ENCODE measurements at places on chromosomes 12 and 14.

DNA sequence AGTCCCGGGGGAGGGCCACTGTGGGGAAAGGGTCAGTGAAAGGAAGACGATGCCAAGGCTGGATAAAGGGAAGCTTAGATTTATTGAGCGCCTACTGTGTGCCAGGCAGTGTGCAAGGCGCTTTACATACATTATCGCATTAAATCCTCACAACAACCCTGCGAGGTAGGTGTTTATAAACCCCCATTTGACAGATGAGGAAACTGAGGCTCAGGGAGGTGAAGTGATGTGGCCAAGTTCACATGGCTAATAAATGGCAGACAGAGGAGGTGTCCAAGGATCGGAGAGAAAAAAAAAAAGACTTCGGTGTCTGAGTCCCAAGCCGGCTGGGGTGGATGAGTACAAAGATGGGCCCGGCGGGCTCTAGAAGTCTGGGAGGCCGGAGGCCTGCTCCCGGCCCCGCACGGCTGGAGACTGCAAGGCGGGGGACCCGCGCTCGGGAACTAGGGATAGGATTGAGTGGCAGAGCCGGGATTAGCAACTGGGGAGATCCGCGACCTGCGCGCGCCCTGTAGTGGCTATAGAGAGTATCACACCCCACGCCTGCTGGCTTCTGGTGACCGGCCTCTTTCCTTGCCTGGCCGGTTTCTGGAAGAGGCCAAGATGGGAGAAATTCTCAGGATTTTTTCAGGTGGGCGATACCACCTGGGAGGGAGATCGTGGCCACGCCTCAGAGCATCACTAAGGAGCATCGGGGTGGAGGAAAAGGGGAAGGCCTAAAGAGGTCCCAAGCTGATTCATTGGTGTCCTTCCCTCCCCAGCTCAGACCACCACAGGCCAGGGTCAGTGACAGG lies 3.9 kb downstream of the DDN start:
- DNase-seq, result no peak

GRCh38 chr12:5403411-5403810 lies 28.5 kb upstream of the NTF3 start:
- no peak for DNase-seq

DNA sequence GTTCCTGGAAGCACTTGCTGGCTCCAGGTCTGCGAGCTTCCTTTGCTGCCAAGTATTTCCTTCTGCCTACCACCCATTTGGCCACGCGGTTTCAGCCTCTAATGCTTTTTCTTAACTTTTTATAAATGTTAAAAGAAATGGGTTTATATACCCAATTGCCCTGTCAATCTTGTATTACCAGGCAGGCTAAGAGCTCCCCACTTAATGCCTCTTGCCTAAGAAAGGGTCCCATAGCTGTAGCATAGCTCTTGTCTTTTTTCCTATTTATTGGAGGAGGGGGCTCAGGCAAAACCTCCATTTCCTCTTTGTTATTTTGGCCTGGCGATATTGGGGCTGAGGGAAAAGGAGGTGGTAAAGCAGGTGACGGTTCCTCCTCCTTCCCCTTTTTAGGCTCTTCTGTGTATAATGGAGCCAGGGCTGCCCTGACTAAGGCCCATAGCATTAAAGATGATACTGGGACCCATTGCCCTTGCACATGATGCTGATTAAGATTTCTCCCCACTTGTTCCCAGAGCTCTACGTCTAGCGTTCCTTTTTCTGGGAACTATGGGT lies 21.6 kb upstream of the BLTP3B start:
- DNase-seq, result no peak

DNA sequence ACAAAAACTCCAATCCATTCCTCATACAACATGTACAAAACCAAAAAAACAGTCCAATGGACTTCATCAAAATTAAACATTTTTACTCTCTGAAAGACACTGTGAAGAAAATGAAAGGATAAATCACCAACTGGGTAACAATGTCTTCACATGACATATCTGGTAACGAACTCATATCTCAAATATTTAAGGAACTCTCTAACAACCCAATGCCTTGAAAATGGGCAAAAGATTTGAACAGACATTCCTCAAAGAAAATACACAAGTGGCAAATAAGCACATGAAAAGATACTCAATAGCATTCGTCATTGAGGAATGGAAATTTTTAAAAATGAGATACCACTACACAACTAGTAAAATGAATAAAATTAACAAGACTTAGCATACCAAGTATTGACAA lies 198.7 kb upstream of the RASSF8 start:
- DNase-seq, result no peak

DNA sequence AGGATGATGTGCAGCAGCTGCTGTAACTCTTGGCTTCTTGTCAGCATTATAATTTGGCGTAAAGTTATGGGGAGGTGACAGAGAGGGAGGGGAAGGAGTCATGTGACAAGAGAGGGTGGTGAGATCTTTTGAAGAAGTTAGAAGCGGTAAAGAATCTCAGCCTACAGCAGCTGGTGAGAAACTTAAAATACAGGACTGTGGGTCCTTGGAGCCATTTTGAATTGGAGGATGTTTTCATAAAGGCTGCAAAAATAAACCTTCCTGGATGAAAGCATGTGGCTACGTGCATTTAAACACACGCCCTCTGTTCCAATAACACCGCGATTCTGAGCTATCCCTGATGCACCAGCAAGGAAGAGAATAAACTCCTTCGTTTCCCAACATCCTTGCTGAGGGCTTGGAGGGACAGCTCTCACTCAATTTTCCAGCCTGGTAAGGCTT lies 133.7 kb downstream of the TMEM30B start:
- DNase-seq, result no peak

GRCh38 chr14:59870277-59871165 lies at the start of gene RTN1:
Gene RTN1, minus strand, starts transcription at chr14:59870776. Its CDS starts 146 bp downstream, at chr14:59870630.
- DNase-seq, result no peak

- DNase-seq, result no peak
Measured at GRCh38 chr12:26595806-26596205, 237.2 kb downstream of the ITPR2 start.

- no peak for DNase-seq
Measured at GRCh38 chr14:34212172-34212929, 249.7 kb downstream of the SPTSSA start.

DNA sequence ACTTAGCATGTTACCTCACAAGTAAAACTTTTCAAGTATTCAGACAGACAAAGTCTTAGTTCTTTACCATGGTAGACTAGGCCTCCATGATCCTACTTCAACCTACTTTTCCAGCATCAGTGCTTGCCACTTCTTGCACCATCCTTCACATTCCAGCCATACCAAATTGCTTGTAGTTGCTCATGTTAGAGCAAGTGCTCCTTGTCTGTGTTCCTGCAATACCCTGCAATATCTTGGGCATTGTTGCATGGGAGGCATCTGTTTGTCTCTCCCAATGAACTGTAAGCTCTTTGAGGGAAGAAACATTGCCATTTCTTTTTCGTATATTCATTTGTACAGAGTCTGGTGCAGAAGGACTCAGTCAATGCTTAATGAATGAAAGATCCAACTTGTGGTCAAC lies 78.0 kb downstream of the SRGAP1 start:
- DNase-seq, result no peak

GRCh38 chr14:56318393-56319115 lies 200.3 kb downstream of the PELI2 start:
- DNase-seq, result no peak

DNA sequence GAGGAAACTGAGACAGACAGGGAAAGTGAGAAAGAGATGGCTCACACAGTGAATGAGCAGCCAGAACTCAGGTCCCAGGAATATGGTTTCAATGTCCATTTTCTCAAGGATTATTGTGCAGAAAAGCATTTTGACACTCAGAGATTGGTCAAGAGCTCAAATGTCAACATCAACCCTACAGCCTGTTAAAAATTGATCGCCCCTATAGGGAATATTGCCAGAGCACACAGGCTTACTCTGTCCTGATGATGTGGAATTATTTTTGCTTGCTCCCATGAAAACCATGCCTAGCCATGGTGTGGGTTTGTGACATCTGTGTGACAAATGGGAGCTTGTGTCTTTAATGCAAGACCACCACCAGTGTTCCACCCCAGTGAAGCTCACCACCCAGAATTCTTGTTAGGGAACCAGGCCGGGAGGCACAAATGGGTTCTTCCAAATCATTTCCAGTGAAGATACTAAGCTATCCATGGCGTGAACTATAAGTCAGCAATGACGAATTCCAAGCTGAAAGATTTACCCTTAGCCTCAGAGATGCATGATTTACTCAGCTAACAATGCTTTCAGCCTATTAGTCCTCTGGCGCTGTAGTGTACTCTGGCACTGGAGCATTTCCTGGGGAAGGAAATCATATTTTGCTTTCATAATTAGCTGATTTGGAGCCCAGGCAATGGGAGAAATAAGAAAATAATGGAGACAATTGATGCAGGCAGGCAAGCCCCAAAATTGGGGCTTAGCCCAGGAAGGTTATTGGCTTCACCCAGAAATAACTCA lies 1188.2 kb upstream of the TMEM132C start:
- no peak for DNase-seq

- DNase-seq, result no peak
Measured at GRCh38 chr14:25080682-25081081, 30.7 kb upstream of the STXBP6 start.

GRCh38 chr14:24274101-24274543 lies 2.7 kb upstream of the RABGGTA start:
- peak; percentile 99 for DNase-seq

- DNase-seq, result no peak
Measured at GRCh38 chr12:77788231-77789168, 42.2 kb upstream of the NAV3 start.

DNA sequence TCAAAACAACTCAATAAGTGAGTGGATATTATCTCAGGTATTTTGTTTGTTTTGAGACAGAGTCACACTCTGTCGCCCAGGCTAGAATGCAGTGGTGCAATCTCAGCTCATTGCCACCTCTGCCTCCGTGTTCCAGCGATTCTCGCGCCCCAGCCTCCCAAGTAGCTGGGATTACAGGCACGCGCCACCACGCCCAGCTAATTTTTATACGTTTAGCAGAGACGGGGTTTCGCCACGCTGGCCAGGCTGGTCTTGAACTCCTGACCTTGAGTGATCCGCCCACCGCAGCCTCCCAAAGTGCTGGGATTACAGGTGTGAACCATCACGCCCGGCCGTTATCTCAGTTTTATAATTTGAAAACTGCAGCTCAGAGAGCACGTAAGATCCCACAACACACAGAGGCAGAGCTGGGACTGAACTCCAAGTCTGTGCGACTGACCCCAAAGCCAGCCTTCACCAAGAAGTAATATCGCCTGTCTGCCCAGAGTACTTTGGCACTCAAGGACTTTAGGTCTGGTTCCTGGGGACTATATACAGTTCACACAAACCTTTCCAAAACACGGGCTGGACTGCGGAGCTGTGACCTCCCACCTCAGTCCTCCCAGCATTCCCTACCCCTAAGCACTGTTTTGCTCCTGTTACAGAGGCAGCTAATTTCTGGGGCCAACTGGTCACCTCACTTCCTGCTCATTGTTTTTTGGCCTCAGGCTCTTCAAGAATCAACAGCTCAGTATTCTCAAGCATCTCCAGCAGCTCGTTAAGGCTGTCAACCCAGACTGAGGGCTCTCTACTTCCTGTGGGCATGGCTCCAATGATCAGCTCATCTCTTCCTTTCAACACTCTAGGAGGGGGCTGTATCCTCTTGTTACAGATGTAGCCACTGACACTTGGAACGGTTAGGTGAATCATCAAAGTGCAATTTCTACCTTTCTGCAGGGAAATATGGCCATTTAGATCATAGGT lies 22.5 kb downstream of the TESC start:
- no peak for DNase-seq

DNA sequence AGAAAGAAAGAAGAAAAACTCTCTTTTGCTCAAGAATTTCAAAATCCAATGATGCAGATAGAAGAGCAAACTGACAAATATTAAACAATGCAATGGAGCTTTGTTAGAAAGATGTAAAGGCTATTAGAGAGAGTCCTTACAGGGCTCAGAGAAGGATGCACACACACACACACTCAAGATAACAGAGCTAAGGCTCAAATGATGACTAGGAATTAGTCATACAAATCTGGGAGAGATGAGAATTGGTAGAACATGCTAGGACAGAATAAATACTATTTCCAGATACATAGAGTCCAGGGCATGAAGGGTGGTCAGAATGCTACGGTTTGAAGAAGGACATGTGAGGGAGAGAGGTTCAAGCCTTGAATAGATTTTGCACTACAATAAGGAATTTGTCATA lies 650.1 kb upstream of the MDGA2 start:
- no peak for DNase-seq

- DNase-seq, result no peak
Measured at GRCh38 chr14:60771117-60771516, 36.6 kb downstream of the MNAT1 start.

GRCh38 chr12:50572760-50573159 lies 68.0 kb downstream of the DIP2B start:
- no peak for DNase-seq

DNA sequence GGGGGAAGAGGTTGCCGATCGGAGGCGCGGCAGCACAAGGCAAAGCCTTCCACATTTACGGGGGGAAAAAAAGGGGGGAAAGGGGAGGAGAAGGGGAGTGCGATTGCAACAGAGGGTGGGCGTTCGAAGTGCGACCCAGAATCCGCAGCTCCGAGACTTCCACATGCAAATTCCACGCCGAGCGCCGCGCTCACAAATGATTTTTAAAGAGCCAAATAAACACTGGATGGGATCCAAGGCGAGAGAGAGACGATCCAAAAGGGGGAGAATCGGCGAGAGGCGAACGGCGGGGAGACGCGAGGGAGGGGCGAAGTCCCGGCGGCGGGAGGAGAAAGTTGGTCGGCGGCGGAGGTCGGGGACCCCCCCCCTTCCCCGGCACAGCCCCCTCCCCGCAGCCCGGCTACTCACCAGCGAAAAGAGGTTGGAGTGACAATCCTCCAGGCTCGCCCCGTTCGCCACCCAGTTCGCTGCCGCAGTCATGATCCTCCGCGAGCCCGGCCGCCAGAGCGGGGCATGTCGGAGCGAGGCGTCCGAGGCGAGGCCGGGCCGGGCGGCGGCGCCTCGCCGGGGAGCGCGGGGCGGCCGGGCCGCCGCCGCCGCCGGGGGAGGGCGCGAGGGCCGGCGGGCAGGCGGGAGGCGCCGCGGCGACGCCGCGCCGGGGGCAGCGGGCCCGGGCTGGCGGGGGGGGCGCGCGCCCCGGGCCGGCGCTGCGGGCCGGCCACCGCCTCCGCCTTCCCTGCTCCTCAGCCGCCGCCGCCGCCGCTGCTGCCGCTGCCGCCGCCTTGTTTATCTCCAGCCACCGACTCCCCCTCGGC lies 634 bp downstream of the MED13L start:
- peak; percentile 22 for DNase-seq

DNA sequence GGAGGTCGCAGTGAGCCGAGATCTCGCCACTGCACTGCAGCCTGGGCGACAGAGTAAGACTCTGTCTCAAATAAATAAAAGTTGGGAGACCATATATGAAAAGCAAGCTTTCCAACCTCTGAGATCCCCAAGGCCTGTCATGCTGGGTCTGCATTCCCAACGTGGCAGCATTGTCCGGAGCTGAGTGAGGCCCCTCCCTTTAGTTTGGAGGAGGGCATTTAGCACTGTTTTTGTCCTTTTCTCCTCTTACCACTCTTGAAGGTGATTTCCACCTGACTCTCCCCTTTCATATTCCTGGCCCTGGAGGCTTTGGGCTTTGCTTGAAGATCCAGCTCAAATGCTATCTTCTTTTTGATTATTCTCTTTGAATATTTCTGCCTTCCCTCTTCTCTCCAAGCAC lies 3.2 kb downstream of the AACS start:
- DNase-seq, result no peak

GRCh38 chr14:65131301-65131701 lies 29.0 kb upstream of the MAX start:
- DNase-seq, result peak; percentile 95

- DNase-seq, result no peak
Measured at GRCh38 chr14:104632781-104633180, 28.2 kb upstream of the TMEM179 start.

- DNase-seq, result no peak
Measured at GRCh38 chr14:50383618-50384225, 13.0 kb downstream of the CDKL1 start.
